NCI-H345 (cell line): ENCODE measurements at places on chromosomes 7 and 10.
A peak's percentile ranks its signal among the peaks of the same experiment; 100 is the strongest.

DNA sequence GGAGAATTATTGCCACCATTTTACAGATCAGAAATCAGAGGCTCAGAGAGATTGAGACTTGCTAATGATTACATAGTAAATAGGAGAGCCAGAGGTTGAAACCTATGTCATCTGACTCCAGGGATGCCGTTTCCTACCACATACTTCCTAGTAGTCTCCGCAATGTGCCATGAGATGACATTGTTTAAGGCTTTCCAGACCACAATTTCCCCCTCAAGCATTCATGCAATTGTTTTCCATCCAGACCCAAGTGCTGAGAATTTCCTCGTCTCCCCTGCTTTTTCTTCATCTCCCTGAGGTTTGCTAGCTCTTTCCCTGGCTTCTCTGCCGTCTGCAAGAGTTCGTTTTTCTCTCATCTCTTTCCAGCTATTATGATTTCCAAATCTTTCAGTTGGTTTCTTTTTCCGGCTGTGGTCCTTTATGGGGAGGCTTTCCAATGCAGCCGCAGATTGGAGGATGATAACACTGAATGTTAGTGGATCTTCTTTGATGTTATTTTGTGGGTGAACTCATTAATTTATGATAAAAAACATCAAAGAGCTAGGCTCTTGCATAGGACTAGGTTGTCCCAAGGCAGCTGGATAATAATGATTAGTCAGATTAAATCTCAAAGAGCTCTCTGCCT lies 6.9 kb upstream of the GOLGA7B start:
- DNase-seq = no peak

DNA sequence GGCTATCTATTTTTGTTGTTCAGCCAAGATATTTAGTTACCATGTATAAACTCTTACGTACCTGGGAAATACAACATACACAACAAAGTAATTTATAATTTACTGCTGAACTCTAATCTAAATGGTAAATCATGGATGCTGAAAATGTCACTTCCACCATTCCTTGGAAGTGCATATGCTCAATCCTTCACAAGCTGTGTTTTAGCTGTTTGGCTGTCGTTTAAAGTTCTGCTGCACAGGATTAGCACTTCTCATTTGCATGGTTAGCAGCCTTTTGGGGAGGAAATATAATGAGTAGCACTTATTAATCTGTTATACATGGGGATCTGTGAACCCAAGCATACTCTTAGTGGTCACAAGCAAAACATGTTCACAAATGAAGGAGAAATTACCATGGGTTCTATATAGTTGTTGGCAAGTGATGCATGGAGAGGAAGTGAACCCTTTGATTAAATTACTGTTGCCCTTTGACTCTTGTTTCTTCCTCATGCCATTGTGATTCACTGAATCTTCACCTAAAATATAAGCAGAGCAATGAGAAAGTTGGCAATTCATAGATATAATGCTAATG lies 18.5 kb downstream of the PIK3CG start:
- DNase-seq = no peak

DNA sequence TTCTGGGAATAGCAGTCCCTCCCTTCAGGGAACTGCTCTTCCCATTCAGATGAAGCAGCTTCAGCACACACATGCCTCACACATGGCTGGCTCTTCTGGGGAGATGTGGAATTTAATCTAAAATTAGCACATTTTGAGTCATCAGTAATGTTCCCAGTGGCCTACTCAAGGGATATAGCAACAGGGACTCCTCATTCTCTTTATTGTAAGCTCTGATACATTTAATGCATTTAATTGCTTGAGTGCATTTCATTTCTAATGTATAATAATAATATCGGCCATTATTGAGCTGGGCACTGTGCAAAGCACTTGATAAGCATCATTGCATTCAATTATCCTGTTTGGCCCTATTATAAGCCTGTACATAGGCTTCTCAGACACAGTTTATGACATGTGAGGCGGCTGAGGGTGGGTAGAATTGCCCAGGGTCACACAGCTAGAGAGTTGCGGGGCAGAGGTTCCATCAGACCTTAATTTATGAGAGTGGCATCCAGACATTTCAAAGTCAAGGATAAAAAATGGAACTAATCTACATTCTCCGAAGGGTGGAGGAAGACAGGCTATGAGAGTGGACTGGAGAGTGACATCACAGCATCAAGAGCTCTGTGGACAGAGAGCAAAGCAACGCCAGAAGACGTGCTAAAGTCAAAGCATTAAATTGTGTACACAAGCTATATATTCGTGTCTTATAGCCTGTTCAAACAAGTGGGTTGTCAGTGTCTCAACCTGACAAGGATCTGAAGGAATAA lies 76.8 kb downstream of the LANCL2 start:
- DNase-seq = no peak

DNA sequence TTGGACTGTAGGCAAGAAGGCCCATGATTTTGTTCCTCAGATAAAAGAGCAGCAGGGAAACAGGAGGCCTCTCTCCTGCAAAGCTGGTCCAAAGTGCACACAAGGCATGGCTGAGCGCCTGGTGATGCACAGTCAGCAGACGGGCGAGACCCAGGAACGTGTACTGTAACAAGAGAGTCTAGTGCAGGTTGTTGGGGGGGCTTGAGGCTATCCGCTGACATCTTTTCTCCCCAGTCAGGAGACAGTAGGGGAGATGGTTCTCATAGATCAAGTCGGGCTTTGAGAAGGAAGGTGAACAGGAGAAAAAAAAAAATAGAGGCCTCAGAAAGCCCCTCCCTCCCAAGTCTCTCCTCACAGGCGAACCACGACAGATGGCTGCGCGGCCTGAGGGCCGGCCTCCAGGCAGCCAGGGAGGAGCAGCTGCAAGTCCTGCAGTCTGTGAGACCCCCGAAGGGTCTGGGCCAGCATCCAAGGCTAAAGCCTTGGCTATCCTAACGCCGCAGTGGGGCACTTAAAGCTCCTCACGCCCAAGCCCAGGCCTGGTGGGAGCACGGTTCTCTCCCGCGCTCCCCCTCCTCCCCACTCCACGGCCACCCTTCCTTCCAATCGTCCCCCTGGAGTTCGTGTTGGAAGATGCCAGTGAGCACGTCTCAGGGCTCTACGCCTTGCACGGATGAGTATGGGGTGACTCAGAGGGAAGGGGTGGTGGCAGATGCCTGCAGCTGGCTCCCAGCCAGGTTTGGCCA lies 68.3 kb downstream of the PRKAG2 start:
- peak; percentile 39 for DNase-seq

GRCh38 chr7:47154791-47155190 lies 427.1 kb downstream of the TNS3 start:
- DNase-seq = no peak

- peak; percentile 9 for DNase-seq
Observed at GRCh38 chr7:4791738-4792536, 16.5 kb downstream of the AP5Z1 start.

DNA sequence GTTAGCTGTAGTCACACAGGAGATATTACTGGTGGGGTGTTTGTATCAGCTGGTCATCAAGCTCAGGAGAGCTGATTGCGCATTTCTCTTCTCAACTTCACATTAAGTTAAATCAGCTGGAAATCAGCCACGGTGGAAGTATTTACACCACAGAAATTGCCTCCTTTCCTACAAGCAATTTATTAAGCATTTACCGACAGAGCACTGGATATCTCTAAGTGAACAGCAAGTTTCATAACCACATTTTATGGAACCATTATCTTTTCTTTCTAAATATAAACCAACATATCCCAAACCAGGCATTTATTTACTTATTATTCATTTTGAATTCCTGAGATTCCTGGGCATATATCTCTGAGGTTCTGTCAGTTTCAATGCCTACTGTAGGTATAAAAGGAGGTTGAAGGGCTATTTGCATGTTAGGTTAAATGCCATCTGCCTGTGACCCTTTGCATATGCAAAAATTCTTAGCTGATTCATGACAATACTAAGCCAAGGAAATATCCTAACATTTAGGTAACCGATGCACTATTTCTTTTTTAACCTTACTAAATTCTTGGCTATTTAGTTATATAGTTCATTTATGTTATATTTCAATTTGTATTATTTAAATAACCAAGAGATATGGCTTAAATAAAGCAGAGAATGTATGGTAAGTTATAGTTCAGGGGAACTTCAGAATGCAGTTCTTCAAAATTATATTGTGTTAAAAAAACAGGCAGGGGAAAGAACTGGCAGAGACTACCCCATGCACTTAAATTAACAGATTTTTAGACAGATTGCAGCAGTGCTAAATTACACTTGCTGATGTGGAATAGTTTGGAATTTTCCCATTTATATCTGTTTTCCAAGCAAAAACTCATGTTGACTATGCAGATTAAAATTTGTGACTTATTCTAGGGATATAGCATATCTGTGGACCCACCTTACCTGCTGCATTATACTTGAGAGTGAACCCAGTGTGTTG lies 56.8 kb downstream of the DYNC1I1 start:
- DNase-seq = no peak

GRCh38 chr7:16926283-16926682 lies 44.5 kb upstream of the AGR3 start:
- DNase-seq = peak; percentile 16

- DNase-seq = no peak
Observed at GRCh38 chr10:132299371-132300336, 8.1 kb downstream of the STK32C start.

GRCh38 chr10:112201334-112201733 lies 17.8 kb upstream of the GPAM start:
- DNase-seq = no peak

- no peak for DNase-seq
Observed at GRCh38 chr10:121942749-121943416, 15.1 kb upstream of the ATE1 start.

DNA sequence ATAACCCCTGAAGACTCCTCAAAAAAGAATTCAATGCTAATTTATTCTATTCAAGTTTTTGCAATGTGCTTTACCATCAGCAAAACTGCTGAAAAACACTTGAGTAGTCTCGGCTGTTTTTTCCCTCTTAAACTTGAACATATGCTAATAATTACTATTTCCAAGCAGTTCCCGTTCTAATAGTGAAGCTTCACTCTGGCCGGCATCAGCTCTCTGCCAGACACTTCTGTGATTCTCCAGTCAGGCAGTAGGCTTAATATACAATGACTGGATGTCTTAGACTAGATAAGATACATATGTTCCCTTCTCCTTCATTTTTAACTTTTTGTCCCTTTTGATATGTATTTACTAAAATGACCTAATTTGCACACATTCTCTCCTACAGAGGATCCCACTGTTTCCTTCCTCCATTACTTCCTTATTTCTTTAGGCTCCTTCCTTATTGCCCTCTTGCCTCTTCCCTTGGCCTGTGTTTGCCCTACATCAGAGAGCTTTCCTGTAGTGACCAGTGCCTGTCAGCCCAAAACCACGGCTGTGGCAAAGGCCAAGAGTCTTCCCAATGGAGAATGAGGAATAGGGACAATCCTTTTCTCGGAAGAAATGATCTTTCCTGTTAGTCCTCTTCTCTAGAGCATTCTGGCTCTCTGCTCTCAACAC lies 23.5 kb downstream of the HEPACAM2 start:
- DNase-seq = no peak

DNA sequence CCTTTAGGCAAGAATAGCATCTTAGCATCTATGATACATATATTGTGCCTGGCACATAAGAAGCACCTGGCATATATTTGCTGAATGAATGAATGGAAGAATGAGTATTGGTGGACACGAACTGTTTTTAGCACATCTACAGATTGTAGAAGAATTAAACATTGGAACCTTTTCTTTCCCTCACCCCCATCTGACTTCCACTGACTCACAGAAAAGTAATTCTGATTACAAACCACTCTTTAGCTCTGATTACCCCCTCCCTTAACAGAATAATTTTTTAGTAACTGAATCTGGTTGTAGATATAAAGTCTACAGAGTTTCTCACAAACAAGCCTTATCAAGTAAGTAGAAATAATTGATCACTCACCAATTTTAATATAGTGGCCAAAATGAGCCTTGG lies 31.9 kb downstream of the SLC26A4 start:
- no peak for DNase-seq

GRCh38 chr7:101933688-101934121 lies 116.3 kb downstream of the CUX1 start:
- no peak for DNase-seq

GRCh38 chr10:13221572-13221971 lies 12.6 kb downstream of the UCMA start:
- DNase-seq = no peak

DNA sequence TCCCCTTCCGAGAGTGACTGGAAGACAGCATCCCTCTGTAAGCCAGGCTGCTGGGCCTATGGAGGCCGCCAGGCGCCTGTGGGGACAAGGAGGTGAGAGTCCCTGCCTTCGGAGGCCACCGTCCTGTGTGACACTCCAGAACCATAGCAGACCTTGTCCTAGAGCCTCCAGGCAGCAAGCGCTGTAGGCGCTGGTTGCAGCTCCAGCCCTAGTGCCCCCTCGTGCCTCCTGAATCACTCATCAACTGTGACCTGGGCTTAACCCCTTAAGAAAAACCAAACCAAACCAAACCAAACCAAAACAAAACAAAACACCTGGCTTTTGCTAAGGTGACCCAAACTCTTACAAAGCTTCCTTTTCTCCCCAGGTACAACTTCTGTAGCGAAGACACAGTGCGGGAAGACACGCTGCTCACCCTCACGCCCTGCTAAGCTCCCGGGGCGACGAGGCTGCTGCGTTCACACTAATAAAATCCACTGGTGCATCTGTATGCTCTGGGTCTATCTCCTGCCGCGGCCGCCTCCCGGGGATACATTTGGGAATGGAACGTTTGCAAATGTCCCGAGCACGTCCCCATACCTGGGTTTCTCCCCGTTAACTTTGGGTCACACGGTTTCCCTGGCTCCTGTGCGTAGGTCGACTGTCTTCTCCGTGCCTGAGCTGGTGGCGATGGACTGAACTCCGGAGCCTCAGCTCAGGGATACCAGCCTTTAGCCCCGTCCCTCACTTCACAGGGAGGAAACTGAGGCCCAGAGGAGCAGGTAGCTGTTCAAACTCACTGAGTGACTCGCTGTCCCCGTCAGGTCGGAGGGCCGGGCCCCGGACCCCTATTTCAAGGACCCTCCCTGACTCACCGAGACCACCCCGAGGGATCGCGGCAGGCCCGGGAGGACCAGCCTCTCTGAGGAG lies 11.8 kb upstream of the PNLIPRP2 start:
- no peak for DNase-seq

DNA sequence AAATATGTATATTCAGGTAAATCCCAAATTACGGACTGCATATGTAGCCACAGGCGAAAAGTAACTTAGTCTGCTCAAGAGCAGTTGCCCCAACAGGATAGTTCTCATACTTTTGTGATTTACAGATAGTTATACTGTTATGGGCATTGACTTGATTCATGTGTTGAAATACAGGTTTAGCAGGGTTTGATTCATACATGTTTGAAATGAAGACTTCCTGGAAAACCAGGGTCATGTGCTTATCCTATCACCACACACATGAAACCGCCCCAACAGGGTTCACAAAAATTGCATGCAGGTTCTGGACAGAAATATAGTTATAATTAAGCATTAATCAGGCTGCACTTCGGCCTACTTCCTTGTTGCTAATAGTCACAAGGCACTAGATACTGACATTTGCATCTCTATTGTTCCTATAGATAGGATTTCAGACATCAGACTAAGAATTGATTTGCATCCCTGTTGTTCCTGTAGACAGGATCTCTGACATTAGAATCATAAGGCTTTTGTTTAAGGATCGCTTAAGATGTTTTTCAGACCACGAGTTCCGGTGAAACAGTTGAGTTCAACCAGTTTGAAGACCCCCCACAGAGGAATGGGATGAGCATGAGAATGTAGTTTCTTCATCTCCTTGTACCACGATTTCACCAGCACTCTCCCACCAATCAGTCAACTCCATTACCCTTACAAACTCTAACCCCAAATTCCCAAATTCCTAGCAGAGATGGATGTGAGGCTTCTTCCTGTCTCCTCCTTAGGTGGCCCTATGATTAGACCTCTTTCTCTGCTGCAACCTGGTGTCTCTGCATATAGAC lies 2.0 kb upstream of the ZNF398 start:
- no peak for DNase-seq
